CD4-positive, alpha-beta T cell treated with Interleukin-2 at 100 ng/mL for 4 hours (primary cell): ENCODE measurements at places on chromosomes 2 and 18.

DNA sequence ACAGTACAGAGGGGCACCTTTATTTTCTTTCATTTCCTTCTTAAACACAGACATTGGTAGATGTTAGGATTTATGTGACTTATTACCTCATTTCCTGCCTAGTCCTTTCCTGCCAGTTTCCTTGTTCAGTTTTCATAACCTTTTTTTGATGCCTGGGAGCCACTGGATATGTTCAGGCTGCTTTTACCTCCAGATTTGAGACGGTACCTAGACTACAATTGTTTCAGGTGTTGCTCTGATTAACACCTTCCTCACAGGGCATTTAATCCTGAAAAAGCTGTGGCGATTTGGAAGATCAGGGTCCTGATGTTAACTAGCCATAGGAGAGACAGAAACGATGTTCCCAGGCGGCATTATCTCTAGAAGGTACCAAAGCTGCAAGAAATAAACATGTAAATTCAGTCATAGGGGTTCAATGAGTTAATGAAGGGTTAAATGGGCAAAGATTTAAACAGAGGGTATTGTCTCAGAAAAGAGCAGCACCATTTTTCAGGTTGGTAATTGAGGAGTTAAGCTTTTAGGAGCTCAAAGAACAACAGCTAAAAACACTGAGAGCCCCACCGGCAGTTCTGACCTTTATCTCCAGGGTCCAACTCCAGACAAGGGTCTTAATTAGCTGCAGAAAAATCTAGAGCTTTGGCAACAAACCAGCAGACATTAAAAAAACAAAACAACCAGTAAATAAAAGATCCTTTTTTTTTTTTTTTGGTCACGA lies 93.3 kb downstream of the HRH4 start:
- DNase-seq, result no peak

- no peak for DNase-seq
These were observed 17.9 kb downstream of the CDH2 start for GRCh38 chr18:28159055-28159454.

DNA sequence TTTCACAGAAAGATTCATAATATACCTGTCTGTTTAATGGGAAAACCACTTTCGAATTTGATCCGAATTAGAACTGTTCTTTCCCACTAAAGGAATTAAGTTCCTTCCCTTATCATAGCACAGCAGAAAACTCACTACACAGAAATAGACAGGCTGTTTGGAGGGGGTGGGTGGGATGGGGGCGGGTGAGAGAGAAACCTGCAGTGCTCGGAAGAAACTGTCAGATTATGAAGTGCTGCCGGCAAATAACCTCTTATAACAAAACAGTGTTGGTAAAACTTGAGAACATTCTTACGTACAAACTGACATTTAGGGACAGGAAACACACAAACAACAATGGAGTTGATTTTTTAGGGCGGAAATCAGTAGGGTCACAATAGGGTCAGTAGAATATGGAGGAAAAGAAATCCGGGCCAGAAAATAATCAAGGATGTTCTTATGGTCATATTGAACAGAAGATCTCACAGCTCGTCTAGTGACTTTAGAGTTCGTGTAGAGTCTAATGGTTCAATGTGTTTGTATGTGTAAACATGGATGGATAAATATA lies 756.0 kb upstream of the LRATD1 start:
- no peak for DNase-seq

DNA sequence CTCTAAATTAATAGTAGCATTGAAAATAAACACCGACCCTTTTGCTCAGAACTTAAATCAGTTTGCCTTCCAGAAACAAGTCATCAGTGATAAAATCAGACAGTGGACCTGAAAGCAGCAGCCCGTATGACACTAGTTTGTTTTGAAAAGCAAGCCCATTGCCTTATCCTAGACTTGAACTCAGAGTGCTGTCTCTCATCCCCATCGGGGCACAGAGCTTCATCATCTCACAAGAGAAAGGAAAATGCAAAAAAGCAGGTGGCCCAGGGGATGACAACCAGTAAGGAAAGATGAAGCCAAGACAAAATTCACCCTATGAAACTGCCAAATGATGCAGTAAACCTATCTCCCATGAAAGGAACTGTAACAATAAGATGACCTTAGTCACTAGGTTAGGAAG lies 71.2 kb downstream of the CERKL start:
- no peak for DNase-seq

GRCh38 chr18:23228102-23229061 lies 93.1 kb downstream of the CABLES1 start:
- no peak for DNase-seq

DNA sequence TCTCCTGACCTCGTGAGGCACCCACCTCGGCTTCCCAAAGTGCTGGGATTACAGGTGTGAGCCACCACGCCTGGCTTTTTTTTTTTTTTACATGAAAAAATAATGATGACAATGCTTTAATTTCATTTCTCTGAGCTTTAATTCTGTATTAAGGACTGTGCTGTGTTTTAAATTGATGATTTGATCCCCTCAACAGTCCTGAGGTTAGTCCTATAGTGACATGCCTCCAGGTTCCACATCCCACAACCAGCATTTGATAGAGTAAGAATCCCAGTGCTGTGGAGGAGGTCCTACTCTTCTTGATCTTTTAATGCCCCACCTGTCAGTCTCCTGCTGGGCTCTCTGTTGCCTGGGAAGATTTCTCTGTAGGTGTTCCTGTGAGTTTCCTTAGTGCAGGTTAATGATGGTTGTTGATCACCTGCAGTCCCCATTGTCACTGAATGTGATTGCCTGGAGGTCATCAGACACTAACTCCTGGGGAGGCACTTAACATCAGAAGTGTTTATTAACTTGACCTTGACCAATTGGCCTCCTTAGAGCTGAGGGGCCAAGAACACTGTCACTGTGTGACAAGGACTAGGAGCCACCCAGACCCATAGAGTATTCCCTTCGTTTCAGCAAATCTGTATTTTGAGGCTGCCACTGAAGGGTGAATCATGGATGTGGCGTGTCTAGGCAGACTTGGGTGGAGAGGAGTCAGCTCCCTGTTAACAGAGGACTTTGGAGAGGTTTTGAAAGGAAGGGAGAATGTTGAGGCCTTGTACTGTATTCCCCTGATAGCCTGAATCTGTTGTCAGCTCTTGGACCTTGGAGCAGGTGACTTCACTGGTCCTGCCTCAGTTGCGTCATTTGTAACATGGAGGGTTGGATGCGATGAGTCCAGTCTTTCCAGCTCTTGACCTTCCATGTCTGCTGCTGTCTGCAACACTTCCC lies 11.5 kb downstream of the ASAP2 start:
- no peak for DNase-seq

- no peak for DNase-seq
These were observed 348.2 kb upstream of the GYPC start for GRCh38 chr2:126307740-126308139.

DNA sequence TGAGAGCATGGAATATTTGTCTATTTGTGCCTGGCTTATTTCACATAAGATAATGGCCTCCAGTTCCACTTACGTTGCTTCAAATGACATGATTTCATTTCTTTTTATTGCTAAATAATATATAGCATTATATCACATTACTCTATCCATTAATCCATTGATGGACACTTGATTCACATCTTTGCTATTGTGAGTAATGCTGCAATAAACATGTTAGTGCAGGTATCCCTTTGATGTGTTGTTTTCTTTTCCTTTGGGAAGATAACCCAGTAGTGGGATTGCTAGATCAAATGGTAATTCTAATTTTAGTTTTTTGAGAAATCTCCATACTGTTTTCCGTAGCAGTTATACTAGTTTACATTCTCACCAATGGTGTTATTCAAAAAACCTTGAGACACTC lies 1343.3 kb upstream of the TMEFF2 start:
- no peak for DNase-seq

GRCh38 chr2:85718009-85718391 lies 23.8 kb downstream of the GNLY start:
- DNase-seq, result no peak

- no peak for DNase-seq
These were observed 50.5 kb upstream of the LGALSL start for GRCh38 chr2:64403426-64403825.
